ENCODE measurements at places on chromosomes 13 and 19. TPM values are rescaled to one million over a fixed set of nuclear protein-coding genes. Genes with fewer than 3 reads are reported as not detected.
A peak's percentile ranks its signal among the peaks of the same experiment; 100 is the strongest.

The CEACAM4 gene
- total RNA-seq: not detected

The OSCAR gene
- 0.53 TPM for total RNA-seq

The GALP gene
- not detected for total RNA-seq

The CEACAM1 gene
- total RNA-seq: 8.7 TPM

The CLEC11A gene
- total RNA-seq: 4.2 TPM

The TMPRSS9 gene
- not detected for total RNA-seq

The ZDHHC20 gene
- 69.5 TPM for total RNA-seq

The KCNN1 gene
- not detected for total RNA-seq

The CAPN12 gene
- total RNA-seq: 11.9 TPM

The LSR gene
- 64.9 TPM for total RNA-seq

- H3K4me1 ChIP-seq: no peaks in the 10 kb centered on the region
- no peaks in the 10 kb centered on the region for H3K27me3 ChIP-seq
- no peak overlapping the region for H3K27ac ChIP-seq
- H3K4me3 ChIP-seq: no peak overlapping the region
Observed at GRCh38 chr13:80262051-80262695, 78.8 kb downstream of the SPRY2 start.

DNA sequence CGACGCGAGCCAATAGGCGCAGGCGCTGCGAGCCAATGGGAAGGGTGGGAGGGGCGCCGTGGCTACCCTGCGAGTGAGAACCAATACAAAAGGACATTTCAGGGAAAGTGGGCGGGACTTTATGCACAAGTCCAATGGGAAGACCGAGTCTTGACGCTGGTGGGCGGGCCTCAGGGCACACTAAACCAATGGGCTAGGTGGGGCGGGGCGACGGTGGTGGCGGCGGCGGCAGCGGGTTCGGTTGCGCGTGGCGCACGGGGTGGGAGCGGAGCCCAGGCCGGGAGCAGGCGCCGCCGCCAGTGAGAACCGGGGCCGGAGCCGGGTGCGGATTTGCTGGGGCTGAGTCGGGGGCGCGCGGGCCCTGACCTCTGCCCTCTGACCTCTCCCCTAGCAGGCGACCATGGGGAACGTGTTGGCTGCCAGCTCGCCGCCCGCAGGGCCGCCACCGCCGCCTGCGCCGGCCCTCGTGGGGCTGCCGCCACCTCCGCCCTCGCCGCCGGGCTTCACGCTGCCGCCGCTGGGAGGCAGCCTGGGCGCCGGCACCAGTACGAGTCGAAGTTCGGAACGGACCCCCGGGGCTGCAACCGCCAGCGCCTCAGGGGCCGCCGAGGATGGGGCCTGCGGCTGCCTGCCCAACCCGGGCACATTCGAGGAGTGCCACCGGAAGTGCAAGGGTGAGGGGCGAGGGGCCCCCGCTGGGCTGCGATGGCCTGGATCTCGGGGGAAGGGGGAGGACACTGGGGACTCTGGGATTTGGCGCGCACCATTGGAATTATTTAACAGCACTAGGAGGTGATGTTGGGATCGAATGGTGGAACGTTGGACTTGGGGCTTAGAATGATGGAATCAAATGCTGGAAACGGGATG lies at the start of gene TOMM40:
TOMM40 (plus strand) TSS at position 239 of the 867 bp plus-strand sequence; CDS start at position 401, 162 bp downstream.
- peak within 1 kb of the TSS; percentile 79 for H3K4me3 ChIP-seq
- DNase-seq: no peak
- H3K27ac ChIP-seq: peak within 1 kb of the TSS; percentile 98
- no peaks in the 10 kb centered on the region for H3K27me3 ChIP-seq

DNA sequence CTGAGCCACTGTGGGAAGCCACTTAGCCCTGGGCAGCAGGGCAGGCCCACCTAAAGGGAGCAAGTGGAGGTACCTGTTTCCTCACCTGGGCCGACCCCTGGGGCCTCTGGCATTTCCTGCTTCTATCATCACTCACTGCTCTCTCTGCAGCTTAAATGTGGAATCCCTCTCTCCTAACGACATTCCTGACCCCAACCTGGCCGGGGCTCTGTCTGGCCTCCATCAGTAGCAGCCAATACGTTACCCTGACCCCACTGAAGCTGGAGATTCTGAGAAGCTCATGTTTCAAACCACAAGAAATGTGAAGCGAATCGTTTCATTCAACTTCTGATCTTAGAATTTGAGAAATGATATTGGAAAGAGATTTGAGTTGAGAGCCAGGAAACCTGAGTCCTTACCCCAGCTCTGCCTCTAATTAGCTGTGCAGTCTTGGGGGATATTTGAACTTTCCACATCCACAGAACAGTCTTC lies 39.9 kb downstream of the DOCK9 start:
- no peak overlapping the region for H3K27ac ChIP-seq
- no peak for DNase-seq
- H3K36me3 ChIP-seq: no peaks in the 10 kb centered on the region
- H3K4me1 ChIP-seq: no peaks in the 10 kb centered on the region

GRCh38 chr19:12112701-12113100 lies 27.4 kb downstream of the ZNF20 start:
- no peaks in the 10 kb centered on the region for H3K36me3 ChIP-seq
- H3K27ac ChIP-seq: no peak overlapping the region
- no peaks in the 10 kb centered on the region for H3K4me1 ChIP-seq
- DNase-seq: no peak
- H3K27me3 ChIP-seq: peaks cover 3% of the 10 kb centered on the region

DNA sequence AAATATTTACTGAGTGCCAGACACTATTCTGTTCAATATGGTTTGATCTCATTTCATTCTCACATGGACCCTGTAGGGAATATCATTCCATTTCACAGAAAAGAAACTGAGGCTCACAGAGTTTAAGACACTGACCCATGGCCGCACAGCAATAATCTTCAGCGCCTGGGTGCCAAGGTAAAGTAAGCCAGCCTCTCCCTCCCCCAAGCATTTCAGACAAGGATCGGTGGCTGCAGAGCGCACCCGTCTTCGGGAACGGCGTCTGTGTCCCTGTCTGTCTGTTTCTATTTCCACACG lies 4.3 kb upstream of the PDE4A start:
- peak overlapping the region; percentile 60 for H3K4me3 ChIP-seq
- H3K27ac ChIP-seq: peak overlapping the region; percentile 79
- no peaks in the 10 kb centered on the region for H3K36me3 ChIP-seq
- H3K4me1 ChIP-seq: peaks cover 79% of the 10 kb centered on the region
- H3K27me3 ChIP-seq: peaks cover 8% of the 10 kb centered on the region

DNA sequence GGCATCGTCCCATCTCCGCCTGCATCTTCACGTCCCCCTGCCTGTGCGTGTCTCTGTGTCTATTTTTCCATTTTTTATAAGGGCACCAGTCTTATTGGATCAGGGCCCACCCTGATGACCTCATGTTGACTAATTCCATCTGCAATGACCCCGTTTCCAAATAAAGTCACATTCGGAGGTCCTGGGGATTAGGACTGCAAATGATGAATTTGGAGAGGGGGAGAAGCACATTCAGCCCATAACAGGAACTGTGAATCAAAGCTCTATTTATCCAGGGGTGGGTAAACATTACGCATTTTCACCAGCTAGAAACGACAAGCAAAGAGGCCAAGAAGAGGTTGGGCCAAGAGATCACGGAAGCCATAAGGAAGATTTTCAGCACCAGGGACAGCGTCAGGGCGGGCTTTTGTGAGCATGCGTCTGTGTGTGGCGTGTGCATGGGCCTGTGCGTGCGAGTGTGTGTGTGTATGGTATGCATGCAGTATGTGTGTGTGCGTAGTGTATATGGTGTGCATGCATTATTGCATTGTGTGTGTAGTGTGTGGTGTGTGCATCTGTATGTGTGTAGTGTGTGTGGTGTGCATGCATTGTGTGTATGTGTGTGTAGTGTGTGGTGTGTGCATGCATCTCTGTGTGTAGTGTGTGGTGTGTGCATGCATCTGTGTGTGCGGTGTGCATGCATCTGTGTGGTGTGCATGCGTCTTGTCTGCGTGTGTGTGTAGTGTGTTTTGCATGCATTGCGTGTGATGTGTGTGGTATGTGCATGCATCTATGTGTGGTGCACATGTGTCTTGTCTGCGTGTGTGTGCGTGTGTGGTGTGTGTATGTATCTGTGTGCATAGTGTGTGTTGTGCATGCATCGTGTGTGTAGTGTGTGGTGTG lies 19.6 kb downstream of the CELF5 start:
- DNase-seq: peak; percentile 27
- no peaks in the 10 kb centered on the region for H3K36me3 ChIP-seq
- H3K4me3 ChIP-seq: no peak overlapping the region
- no peaks in the 10 kb centered on the region for H3K27me3 ChIP-seq

DNA sequence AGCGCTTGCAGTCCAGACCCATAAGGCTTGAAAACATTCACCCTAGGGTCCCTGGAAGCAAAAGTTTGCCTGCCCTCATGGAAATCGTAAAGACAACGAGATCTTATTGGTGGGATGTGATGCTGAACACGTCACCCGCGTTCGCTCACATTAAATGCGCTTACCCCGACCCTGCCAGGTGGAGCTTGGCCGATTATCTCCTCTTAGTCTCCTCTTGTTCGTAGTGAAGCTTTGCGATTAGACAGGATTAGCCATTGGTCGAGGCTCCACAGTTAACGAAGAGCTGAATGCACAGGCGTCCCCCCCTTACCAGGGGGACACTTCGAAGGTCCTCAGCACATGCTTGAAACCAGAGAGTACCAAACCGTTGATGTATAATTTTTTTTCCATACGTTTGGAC lies 16.0 kb upstream of the KDM4B start:
- H3K4me3 ChIP-seq: no peak overlapping the region
- H3K36me3 ChIP-seq: no peaks in the 10 kb centered on the region
- H3K27ac ChIP-seq: no peak overlapping the region
- H3K4me1 ChIP-seq: no peaks in the 10 kb centered on the region

DNA sequence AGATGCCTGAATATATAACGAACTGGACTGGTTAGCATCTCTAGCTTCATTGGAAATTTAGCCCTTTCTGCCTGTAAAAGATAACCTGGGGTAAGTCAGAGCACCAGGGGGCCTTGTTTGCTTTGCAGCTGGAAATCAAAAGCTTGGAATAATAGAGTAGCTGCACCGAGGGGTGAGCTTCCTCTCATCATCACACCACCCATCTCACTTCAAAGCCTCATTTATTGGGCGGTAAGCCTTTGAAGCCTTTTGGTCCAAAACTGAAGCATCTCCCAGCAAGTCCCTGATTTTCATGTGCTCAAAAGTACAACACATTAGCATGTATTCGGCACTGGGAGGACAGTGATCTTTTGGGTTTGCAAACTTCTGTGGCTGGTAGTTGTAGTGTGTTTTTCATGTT lies 405.1 kb downstream of the FOXO1 start:
- H3K4me1 ChIP-seq: no peaks in the 10 kb centered on the region
- no peak overlapping the region for H3K4me3 ChIP-seq
- no peaks in the 10 kb centered on the region for H3K36me3 ChIP-seq
- DNase-seq: no peak
- H3K27me3 ChIP-seq: no peaks in the 10 kb centered on the region

GRCh38 chr19:53102756-53103233 lies 427 bp downstream of the ZNF160 start:
- DNase-seq: no peak
- peaks cover 16% of the 10 kb centered on the region for H3K4me1 ChIP-seq
- peaks cover 10% of the 10 kb centered on the region for H3K36me3 ChIP-seq
- H3K27me3 ChIP-seq: no peaks in the 10 kb centered on the region
- peak overlapping the region; percentile 93 for H3K27ac ChIP-seq

DNA sequence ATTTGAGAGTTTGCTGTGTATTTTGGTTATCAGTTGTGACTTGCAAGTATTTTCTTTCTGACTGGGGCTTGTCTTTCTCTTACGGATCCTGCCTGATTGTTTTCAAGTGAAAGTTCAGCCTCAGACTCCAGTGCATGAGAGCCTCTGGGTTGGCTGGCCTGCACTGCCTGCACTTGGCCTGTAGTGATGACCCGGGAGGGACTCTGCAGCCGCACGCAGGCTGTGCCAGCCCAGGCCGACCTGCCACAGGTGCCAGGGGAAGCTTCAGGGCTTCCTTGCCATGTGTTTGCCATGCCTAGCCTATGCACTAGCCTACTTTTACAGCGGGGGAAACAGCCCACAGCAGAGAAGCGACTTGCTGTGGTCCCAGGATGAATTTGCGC lies 77.0 kb downstream of the KDM4B start:
- DNase-seq: no peak
- no peaks in the 10 kb centered on the region for H3K27me3 ChIP-seq
- H3K27ac ChIP-seq: no peak overlapping the region
- peaks cover 30% of the 10 kb centered on the region for H3K36me3 ChIP-seq

GRCh38 chr19:1125601-1126467 lies 22.0 kb downstream of the GPX4 start:
- H3K36me3 ChIP-seq: peaks cover 21% of the 10 kb centered on the region
- no peaks in the 10 kb centered on the region for H3K27me3 ChIP-seq
- DNase-seq: no peak
- H3K4me1 ChIP-seq: peaks cover 8% of the 10 kb centered on the region

- no peaks in the 10 kb centered on the region for H3K4me1 ChIP-seq
- H3K4me3 ChIP-seq: no peak overlapping the region
- no peak for DNase-seq
- no peaks in the 10 kb centered on the region for H3K36me3 ChIP-seq
- no peaks in the 10 kb centered on the region for H3K27me3 ChIP-seq
Observed at GRCh38 chr13:102309110-102309509, 92.7 kb downstream of the FGF14 start.

DNA sequence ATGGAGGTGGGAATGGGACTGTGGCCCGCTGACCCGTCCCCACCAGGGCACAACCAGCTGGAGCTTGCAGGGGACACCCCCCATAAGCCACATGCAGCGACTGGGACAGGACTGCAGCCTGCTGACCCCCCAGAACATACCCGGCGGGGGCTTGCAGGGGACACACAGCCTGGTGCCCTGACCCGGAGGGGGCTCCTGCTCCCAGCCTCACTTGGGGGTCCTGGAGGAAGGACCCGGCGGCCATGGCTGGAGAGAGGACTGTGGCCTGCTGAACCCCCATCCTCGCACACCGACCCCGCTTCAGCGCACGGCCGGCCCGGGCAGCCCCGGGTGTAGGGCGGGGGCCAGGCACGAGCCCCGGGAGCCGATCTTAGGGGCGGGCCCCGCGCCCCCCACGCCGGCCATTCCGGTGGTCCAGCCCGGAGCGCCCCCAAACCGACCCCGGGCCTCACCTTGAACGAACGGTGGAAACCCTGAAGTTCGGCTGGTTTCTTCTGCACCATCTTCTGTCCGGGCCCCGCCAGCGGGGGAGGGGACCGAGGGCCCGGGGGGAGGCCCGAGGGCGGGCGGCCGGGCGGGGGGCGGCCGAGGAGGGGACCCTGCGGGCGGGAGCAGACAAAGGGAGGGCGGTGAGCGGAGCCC lies 574 bp downstream of the MKNK2 start:
- peaks cover 42% of the 10 kb centered on the region for H3K4me1 ChIP-seq
- peaks cover 7% of the 10 kb centered on the region for H3K36me3 ChIP-seq
- H3K27ac ChIP-seq: peak overlapping the region; percentile 74
- DNase-seq: no peak

DNA sequence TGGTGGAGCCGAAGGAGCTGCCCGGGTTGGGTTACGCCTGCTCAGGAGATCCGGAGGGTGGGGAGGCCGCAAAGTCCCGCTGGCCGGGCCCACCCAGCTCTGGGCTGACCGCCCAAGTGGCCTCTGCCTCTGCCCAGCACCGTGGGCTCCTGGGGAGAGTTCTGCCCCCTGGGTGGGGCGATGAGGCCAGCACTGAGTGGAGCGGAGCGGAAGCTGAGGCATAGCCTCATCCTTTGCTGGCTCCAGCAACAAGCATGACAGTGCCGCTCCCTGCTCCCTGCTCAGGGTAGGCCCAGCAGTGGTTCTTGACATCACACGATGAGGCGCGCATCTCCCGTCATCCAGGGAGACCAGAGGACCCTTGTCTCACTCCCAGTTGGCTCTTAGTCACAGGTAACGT lies 22.5 kb downstream of the CCDC8 start:
- no peak overlapping the region for H3K4me3 ChIP-seq
- H3K4me1 ChIP-seq: no peaks in the 10 kb centered on the region
- H3K27me3 ChIP-seq: no peaks in the 10 kb centered on the region
- no peak for DNase-seq

GRCh38 chr19:46661735-46662592 lies 982 bp upstream of the DACT3 start:
- H3K27ac ChIP-seq: peak overlapping the region; percentile 44
- DNase-seq: peak; percentile 73
- peak overlapping the region; percentile 77 for H3K4me3 ChIP-seq
- peaks cover 37% of the 10 kb centered on the region for H3K27me3 ChIP-seq
- no peaks in the 10 kb centered on the region for H3K36me3 ChIP-seq
